ENCODE measurements at places on chromosomes 12 and 14. TPM values are rescaled to one million over a fixed set of nuclear protein-coding genes. Genes with fewer than 3 reads are reported as not detected.

GRCh38 chr12:77599782-77600467, 230.8 kb upstream of the NAV3 start:
- no peaks in the 10 kb centered on the region for H3K36me3 ChIP-seq
- H3K4me3 ChIP-seq, result no peak overlapping the region
- H3K27me3 ChIP-seq, result no peaks in the 10 kb centered on the region
- no peak overlapping the region for H3K27ac ChIP-seq

DNA sequence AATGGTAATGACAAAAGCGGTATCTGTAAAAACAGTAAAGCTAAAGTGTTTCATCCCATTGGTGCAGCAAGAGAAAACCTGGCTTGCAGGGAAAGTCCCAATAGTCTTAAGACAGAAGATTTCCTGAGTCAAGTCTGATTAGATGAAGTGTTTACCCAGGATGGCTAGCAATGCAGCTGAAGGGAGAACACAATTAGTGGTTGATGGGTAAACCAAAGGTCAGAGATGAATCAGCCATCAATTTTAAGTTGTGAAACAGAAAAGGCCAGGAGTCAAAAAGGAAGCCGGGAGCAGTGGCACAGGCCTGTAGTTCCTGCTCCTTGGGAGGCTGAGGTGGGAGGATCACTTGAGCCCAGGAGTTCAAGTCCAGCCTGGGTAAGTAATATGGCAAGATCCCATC, 52.6 kb downstream of the SEC23A start:
- no peaks in the 10 kb centered on the region for H3K27me3 ChIP-seq
- H3K36me3 ChIP-seq, result peaks cover 99% of the 10 kb centered on the region
- no peak for DNase-seq
- H3K27ac ChIP-seq, result no peak overlapping the region
- no peak overlapping the region for H3K4me3 ChIP-seq
- no peaks in the 10 kb centered on the region for H3K4me1 ChIP-seq

DNA sequence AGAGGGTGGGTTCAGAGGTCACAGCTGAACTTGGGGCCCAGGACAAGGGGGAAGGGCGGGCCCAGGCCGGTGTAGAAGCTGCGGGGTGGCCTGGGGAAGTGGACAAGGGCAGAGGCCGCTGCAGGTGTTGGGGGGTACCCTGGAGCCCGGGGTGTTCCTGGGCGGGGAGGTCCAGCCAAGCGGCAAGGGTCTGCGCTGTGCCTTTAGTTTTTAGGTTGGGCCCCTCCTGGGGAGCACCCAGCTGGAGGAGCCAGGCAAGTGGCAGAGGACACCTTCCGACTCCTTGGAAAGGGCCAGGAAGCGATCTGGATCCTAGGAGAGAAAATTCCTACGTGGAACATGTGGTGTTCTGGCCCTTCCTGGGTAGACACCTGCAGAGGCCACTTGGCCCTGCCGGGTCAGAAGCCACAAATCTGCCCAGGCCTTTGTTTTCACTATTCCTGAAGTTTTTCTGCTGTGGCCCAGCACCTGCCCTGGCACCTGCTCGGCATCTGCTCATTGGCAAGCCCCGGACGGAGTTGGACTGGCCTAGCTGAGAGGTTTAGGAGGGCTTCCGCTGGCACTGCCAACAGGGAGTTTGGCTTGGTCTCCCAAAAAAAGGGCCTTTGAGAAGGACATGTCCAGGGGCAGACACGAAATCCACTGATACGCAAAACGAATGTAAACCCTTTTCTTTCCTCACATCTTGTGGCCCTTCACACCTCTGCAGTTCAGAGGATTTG, 61.1 kb downstream of the SMUG1 start:
- DNase-seq, result no peak
- H3K27me3 ChIP-seq, result peaks cover 22% of the 10 kb centered on the region
- no peaks in the 10 kb centered on the region for H3K4me1 ChIP-seq
- peak overlapping the region; percentile 73 for H3K27ac ChIP-seq

DNA sequence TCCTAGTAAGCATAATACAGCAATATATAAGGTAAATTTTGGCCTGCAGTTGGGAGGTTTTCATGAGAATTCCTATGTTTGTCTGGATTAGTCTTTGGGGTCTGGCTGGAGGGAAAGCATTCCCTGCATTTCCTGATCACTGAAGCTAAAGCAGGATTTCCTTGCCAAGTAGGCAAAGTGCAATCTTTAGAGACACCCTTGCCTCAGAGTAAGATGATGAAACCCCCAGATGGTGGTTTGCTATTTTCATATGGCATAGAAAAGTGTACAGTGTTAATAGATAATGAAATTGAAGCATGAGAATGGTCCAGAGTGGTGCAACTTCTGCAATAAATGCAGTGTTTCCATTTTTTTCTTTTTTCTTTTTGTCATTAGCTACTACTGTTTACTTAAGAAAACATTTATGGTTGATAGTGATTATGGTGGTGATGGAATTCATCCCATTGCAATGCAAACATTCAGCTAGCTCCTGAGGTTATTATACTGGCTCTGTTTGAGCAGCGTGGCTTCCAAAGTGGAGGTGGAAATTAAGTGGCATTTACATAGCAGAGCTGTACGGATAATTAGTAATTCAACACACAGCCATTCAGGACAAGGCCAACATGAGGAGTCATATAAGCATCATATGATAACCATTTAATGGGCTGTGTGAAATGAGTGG, 276.3 kb downstream of the DUSP6 start:
- no peaks in the 10 kb centered on the region for H3K36me3 ChIP-seq
- H3K27ac ChIP-seq, result no peak overlapping the region
- H3K4me1 ChIP-seq, result no peaks in the 10 kb centered on the region
- no peak overlapping the region for H3K4me3 ChIP-seq
- H3K27me3 ChIP-seq, result no peaks in the 10 kb centered on the region
- DNase-seq, result no peak

GRCh38 chr12:25384038-25384892, 133.5 kb upstream of the KRAS start:
- H3K4me3 ChIP-seq, result peak overlapping the region; percentile 78
- peak overlapping the region; percentile 99 for H3K27ac ChIP-seq
- DNase-seq, result no peak
- H3K36me3 ChIP-seq, result no peaks in the 10 kb centered on the region
- peaks cover 7% of the 10 kb centered on the region for H3K4me1 ChIP-seq

- peaks cover 6% of the 10 kb centered on the region for H3K4me1 ChIP-seq
- no peaks in the 10 kb centered on the region for H3K27me3 ChIP-seq
Observed at GRCh38 chr14:55404173-55404854, 7.3 kb downstream of the ATG14 start.

DNA sequence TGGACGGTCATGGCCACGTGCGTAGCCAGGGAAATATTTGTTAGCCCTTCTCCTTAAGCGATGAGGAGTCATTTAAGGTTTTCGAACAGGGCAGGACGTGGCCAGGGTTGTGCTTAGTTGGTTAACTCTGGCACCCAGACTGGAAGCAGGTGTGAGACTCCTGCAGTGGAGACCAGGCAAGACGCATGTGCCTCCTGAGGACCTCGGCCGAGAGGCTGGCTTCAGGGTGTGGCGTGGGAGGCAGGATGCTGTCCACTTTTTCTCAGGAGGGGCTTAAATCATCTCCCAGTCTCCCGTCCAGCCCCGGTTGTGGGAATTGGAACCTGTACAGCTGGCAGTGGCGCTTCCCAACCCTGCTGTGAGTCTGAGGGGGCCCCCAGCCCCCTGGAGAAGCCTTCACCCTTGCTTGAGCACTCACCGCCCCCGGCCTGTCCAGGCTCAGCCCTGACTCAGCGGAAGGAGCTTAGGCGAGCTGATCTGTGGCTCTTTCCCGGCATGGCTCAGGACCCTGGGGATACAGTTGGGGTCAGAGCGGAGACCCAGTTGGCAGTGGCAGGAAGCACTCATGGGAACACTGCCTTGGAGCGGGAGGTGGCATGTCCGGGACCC, 46.3 kb upstream of the TSPAN9 start:
- DNase-seq, result no peak
- H3K36me3 ChIP-seq, result no peaks in the 10 kb centered on the region
- no peaks in the 10 kb centered on the region for H3K27me3 ChIP-seq
- no peak overlapping the region for H3K4me3 ChIP-seq
- H3K4me1 ChIP-seq, result peaks cover 17% of the 10 kb centered on the region

DNA sequence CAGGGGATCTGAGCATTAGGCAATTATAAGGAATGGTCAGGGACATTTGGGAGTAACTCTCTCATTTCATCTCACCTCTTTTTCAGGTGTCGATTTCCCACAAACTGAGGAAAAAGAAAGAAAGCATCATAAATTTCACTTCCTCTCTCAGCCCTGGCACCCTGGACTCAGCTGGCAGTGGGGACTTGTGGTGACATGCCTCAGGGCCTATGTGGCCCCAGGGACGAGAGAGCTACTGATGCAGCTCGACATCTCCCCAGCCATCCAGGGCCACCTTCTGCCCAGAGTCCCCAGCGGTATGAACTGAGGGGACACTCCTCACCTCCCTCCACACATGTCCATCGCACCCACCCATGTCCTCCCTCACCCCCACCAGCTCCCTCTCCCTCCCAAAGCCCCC, 11.7 kb downstream of the TNFRSF1A start:
- H3K27ac ChIP-seq, result peak overlapping the region; percentile 97
- peaks cover 55% of the 10 kb centered on the region for H3K36me3 ChIP-seq
- no peak overlapping the region for H3K4me3 ChIP-seq
- H3K4me1 ChIP-seq, result no peaks in the 10 kb centered on the region

GRCh38 chr12:1595690-1596347, 1.4 kb upstream of the FBXL14 start:
- no peaks in the 10 kb centered on the region for H3K4me1 ChIP-seq
- peak overlapping the region; percentile 86 for H3K4me3 ChIP-seq
- peak overlapping the region; percentile 94 for H3K27ac ChIP-seq

DNA sequence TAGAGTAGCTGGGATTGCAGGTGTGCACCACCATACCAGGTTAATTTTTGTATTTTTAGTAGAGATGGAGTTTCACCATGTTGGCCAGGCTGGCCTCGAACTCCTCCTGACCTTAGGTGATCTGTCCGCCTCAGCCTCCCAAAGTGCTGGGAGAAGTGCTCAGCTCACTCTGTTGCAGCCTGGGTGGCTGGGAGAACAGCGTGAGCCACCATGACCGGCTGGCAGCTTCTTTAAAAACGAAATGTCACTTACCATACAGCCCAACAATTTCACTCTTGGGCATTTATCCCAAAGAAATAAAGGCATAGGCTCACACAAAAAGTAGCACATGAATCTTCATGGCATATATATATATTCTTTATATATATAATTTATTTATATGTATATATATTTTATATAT, 4.7 kb upstream of the CFAP73 start:
- H3K4me1 ChIP-seq, result no peaks in the 10 kb centered on the region
- no peak overlapping the region for H3K27ac ChIP-seq
- no peaks in the 10 kb centered on the region for H3K27me3 ChIP-seq
- H3K4me3 ChIP-seq, result no peak overlapping the region

- no peaks in the 10 kb centered on the region for H3K36me3 ChIP-seq
- H3K27me3 ChIP-seq, result no peaks in the 10 kb centered on the region
- H3K4me3 ChIP-seq, result no peak overlapping the region
Observed at GRCh38 chr12:120231316-120232011, 30.6 kb upstream of the RPLP0 start.

DNA sequence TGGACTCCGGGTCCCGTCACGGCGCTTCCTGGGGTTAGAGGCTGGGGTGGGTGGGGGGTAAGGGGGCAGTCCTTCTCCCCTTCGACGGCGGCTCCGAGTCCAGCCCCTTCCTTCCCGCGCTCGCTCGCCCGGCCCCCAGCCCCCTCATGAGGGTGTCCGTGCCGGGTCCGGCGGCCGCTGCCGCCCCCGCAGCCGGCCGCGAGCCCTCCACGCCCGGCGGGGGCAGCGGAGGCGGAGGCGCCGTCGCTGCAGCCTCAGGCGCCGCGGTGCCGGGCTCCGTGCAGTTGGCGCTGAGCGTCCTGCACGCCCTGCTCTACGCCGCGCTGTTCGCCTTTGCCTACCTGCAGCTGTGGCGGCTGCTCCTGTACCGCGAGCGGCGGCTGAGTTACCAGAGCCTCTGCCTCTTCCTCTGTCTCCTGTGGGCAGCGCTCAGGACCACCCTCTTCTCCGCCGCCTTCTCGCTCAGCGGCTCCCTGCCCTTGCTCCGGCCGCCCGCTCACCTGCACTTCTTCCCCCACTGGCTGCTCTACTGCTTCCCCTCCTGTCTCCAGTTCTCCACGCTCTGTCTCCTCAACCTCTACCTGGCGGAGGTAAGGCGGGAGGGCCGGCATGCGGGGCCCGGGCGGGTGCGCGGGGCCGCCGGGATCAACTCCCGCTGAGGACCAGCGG, 500 bp downstream of the GPR137C start:
- no peaks in the 10 kb centered on the region for H3K27me3 ChIP-seq
- H3K27ac ChIP-seq, result peak overlapping the region; percentile 88
- peak; percentile 75 for DNase-seq
- no peaks in the 10 kb centered on the region for H3K36me3 ChIP-seq
- peak overlapping the region; percentile 88 for H3K4me3 ChIP-seq

Gene KRT3
- not detected for total RNA-seq

Gene TSPAN8
- 3.9 TPM for total RNA-seq

Gene USP15
- total RNA-seq, result 70.6 TPM

Gene PTMS
- 392 TPM for total RNA-seq

Gene SOAT2
- total RNA-seq, result not detected

Gene PTPRQ
- 0.36 TPM for total RNA-seq

Gene RPL10L
- total RNA-seq, result not detected

Gene AICDA
- total RNA-seq, result not detected

Gene CPNE6
- not detected for total RNA-seq

Gene STXBP6
- 15.2 TPM for total RNA-seq

Gene MGP
- total RNA-seq, result 1,009 TPM

Data from sigmoid colon (tissue), 7 donors.